ENCODE measurements at places on chromosomes 16 and 17.

DNA sequence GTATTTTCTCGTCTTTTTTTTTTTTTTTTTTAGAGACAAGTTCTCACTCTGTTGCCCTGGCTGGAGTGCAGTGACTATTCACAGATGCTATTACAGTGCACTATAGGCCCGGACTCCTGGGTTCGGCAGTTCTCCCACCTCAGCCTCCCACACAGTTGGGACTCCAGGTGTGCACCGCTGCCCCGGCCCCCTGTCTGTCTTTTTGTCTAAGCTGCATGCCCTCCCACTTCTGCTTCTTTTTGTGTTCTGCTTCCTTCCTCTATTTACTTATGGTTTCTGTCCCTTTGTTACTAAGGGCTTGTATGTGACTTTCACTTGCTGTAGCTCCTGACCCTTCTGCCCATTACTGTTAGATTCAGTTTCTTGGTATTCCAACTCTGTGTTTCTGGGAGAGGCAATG is 20.5 kb downstream of the SLC7A6 start:
- DNase-seq, result no peak

DNA sequence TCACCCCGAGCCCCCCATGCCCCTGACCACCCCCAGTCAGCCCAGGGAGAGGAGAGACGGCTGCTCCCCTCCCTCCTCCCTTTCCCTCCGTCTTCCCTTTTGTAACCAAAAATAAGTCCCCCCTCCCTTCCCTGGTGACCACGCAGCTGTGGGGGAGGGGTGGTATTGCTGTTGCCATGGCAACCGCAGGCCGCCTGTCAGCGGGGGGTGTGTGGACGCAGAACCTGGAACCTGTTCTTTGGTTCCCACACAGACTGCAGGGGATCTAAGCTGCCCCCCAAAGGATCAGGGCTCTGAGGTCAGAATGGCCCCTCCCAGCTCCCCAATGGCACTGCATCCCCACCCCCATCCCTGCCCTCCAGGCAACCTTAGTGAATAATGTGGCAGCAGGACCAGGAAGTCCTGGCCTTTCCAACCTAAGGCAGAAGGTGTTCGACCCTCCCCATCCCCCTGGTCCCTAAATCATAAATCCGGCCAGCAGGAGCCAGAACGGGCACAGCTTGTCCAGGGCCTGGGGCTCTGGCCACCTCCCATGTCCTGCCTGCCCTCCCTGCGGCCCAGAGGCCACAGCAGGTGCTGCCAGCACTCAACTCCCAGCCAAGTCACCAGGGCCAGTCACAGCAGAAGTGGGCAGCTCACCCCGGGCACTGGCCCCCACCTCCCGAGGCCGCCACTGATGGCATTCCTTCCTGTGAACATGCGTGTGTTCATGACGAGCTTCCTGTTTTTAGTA is 12.0 kb downstream of the CA4 start:
- no peak for DNase-seq

DNA sequence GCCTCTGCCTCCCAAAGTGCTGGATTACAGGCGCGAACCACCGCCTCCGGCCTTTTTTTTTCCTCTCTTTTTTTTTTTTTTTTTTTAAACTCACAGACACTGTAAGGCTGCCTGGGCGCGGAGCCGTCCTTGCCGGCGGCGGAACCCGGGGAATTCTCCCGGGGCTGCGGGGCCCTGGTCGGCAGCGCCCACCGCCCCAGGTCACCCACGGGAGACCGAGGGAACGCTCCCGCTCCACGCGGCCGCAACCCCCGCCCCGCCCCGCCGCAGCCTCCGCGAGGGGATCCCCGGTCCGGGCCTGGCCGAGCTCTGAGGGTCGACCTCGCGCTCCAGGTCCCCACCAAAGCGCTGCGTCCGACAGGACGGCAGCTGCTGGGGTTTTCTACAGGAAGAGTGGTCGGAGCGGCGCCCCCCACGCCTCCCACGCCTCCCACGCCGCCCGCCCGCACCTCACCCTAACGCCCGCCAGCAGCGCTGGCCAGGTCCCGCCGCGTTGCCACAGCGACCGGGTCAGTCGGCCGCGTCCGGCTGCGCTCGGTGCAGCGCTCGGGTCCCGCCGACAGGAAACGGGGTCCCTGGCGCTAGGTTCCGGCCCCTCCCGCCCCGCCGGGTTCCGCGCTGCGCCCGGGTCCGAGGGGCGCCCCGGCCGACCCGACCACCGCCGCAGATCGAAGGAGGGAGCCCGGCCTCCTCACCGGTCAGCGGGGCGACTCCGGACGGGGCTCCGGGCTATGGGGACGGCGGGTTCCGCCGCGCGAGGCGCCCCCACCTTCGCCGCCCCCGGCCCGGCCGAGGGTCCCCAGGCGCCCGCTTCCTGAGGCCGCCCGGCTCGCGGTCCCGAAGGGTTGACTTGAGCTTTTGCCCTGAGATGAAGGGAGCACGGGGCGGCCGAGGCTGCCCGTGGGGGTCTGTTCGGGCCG is at the start of gene CCDC57:
Gene CCDC57 (minus strand): TSS at position 512 of the 920 bp plus-strand sequence. CDS start 10,898 bp downstream, outside the sequence.
- DNase-seq, result peak; percentile 53

DNA sequence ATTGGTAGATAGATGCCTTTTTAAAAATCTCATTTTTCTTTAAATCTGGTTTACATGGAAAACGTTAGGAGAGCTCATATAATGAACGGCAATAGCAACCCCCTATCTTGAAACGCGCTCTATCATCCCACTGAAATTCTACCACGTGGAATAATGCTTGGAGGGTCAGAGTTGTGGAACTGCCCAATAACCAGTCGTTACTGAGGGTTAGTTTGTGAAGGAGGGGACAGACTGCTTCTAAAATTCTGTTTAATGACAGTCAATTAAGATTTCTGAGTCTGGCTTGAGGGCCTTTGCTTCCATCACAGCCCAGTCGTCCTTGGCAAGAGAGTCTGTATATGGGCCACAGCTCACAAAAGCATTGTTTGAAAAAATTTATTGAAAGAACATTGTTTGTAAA is 482 bp downstream of the IRF8 start:
- no peak for DNase-seq

DNA sequence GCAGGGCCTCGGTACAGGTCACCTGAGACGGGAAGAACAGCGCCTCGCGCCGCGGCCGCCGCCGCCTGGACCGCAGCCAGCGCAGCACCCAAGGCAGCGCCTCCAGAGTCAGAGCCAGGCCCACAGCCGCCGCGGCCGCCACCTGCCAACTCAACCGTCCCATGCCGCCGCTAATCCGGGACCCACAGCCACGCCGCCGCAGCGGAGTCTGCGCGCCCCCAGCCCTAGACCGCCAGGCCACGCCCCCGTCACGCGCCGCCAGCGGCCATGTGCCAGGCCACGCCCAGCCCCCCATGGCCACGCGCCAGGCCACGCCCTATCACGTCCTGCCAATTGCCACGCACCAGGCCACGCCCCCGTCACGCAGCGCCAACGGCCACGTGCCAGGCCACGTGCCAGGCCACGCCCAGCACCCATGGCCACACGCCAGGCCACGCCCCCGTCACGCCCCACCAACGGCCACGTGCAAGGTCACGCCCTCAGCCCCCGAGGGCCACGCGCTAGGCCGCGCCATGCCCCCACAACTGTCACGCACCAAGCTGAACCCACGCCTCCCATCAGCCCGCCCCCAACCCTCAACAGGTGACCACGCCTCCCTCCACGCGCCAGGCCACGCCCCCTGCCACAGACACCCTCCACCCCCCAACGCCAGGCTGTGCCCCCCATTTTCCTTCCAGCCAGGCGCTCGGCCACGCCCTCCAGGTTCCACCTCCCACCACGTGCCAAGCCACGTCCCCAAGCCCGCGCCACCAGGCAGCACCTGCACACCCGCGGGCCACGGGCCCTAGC is at the start of gene PLD6:
Gene PLD6 (minus strand): TSS at position 210 of the 789 bp plus-strand sequence. CDS start 47 bp downstream, at position 163.
- peak; percentile 85 for DNase-seq

GRCh38 chr17:19991252-19991885 is 13.7 kb upstream of the AKAP10 start:
- no peak for DNase-seq

- DNase-seq, result peak; percentile 49
Measured at GRCh38 chr17:17849845-17850373, 13.1 kb upstream of the SREBF1 start.

DNA sequence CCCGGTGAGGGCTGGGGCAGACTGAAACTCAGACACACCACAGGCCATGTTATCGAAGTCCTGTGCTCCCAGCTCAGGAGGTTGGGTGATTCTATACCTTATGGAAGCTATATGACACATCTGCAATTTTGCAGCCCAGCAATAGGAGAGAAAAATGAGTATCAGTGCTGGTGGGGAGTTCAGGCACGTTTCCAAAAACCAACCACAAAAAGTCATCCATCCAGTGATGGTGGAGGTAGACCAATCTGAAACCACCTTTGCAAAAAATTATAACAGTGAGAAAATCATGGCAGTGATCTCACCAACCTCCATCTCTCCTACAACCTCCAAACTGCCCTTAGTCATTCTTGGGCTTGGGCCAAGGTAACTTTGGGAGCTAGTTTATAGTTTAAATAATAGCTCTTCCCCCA is 327.9 kb downstream of the SLC39A11 start:
- no peak for DNase-seq

GRCh38 chr16:20939611-20940010 is 39.0 kb downstream of the LYRM1 start:
- no peak for DNase-seq

DNA sequence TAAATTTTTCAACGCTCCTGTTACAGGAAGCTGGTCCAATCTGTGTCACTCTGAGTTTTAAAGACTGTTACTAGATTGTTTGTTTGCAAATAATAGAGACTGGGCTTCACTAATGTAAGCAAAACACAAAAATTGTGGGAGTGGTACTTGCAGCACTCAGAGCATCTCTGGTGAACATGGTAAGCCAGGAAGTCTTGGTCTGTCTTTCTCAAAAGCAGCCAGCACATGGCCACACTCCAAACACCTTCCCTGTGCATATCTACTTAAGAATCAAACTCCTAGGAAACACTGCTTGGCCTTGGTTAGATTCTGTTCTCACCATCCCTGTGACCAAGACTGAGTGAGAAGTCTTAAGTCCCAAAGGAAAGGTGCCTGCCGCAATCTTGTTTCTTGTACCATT is 49.7 kb upstream of the SALL1 start:
- DNase-seq, result no peak

GRCh38 chr17:67836205-67836987 is 11.1 kb downstream of the BPTF start:
- DNase-seq, result no peak

DNA sequence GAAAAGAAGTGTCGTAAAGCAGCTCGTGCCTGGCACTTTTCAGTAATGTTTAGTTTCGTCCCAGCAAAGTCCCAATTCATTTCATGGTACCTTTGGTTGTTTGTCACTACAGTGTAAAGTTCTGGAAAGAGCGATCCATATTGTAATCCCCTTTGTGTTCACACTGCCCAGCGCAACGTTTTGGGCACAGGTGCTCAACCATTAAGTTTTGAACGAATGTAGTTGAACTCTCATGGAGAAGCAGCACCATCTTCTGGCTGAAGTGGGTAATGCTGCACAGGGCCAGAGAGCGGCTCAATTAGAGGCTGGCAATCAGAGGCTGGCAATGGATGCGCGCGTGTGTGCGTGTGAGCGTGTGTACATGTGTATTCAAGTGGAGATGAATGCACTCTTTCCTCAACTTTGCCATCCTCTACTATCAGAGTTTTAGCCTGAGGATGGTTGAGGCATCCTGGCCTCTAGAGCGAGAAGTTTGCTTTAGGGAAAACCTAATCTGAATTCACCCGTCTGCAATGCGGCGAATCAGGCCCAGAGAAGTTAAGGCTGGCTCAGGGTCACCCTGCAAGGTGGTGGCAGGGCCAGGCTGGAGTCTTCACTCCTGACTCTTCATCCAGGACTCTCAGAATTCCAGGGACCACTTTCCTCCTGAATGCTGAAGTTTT is 29.9 kb downstream of the DYNLL2 start:
- DNase-seq, result peak; percentile 89

GRCh38 chr17:13154398-13154797 is 136.6 kb upstream of the ELAC2 start:
- DNase-seq, result no peak

GRCh38 chr17:17119106-17119505 is 76.8 kb downstream of the MPRIP start:
- DNase-seq, result no peak

GRCh38 chr17:76268991-76269981 is 4.1 kb downstream of the UBALD2 start:
- DNase-seq, result no peak

- no peak for DNase-seq
Measured at GRCh38 chr16:17845031-17845430, 374.3 kb upstream of the XYLT1 start.

DNA sequence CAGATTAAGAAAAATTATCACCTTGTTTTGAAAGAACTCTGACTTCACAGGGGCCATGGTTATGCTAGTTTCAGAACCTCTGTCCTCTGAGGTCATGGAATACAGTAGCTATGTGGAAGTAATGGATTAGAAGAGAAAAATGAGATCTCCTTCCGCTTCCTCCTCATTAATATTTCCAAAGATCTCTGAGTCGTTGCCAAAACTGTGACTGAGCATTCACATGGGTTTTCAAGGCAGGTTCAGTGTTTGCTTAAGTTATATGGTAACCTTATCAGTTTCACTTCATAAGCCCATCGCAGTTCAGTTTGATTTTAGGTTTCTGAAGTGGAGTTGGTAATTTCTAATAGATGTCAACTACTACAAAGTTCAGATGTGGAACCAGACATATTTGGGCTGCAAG is 321.2 kb upstream of the SOX9 start:
- DNase-seq, result no peak

DNA sequence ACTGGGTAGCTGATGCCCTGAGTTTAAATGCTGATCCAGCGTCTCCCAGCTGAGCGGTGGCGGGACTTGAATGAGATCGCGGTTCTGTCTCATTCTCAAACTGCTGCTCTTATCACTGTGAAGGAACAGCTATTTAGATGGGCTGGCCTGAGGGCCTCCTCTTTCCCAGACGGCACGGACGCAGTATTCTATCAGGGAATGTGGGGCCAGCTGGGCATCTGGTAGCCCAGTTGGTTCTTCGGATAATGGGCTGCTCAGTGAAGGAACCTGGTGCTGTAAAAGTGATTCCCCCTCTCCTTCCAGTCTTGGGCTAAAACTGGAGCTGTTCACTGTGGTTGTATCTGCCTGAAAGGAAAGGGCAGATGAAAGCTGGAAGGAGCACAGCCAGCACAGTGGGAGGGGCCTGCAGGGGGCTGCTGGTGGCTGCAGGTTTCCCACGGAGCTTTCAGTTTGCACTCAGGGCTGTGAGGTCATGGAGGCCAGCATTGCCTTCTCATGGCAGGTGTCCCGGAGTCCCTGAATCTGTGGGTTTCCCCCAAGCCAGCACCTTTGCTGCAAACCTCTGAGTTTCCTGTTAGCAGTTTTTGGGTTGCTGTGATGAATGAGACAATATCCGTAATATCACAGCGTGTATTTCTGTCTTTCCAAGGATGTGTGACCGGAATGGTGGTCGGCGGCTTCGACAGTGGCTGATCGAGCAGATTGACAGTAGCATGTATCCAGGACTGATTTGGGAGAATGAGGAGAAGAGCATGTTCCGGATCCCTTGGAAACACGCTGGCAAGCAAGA is 3.6 kb downstream of the IRF8 start:
- peak; percentile 58 for DNase-seq

DNA sequence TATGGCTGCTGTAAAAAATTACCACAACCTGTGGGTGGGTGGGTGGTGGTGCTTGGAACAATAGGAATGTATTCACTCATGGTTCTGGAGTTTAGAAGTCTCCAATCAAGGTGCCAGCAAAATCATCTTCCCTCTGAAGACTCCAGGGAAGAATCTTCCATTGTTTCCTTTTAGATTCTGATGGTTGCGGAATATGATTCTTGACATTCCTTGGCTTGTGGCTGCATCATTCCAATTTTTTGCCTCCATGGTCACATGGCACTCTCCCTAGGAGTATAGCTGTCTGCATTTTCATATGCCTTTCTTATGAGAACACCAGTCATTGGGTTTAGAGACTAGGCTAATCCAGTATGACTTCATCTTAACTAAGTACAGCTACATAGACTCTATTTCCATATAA is 401.0 kb downstream of the HS3ST3B1 start:
- no peak for DNase-seq

Measured in stimulated activated CD4-positive, alpha-beta T cell treated with anti-CD3 and anti-CD28 coated beads, Interleukin-12 subunit alpha, Interleukin-12 subunit beta, amount 100 ng/mL, for 24 hours (primary cell).